ENCODE measurements at places on chromosomes 2 and 18. TPM values are rescaled to one million over a fixed set of nuclear protein-coding genes. Genes with fewer than 3 reads are reported as not detected.

GRCh38 chr2:139353874-139354273 is 573.7 kb upstream of the NXPH2 start:
- no peak for DNase-seq

PRSS56 gene
- total RNA-seq: not detected

SERPINB13 gene
- not detected for total RNA-seq

DNA sequence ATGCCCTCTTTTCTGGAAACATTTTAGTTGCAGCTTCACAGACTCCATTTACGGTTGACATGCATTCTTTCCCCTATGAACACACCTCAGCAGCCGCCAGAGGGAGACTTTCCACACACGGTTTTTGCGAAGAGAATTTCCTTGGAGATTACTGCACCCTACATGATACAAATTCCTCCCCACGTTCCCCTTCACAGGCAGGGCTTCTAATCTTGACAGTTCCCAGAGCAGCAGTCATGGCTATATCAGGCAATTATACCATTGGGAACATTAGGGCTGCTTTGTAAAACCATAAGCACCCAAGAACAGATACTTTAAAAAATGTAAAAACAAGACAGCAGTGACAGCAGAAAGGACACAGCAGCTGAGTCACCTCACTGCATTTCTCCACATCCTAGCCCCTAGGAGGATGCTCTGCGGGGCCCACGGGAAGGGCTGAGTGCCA is 253.8 kb downstream of the TGIF1 start:
- DNase-seq: peak; percentile 27

- DNase-seq: no peak
These were observed 28.0 kb upstream of the SCYGR1 start for GRCh38 chr2:227415538-227416424.

GRCh38 chr2:23301136-23301535 is 83.8 kb upstream of the KLHL29 start:
- DNase-seq: no peak

- no peak for DNase-seq
These were observed 7.1 kb upstream of the SOS1 start for GRCh38 chr2:39127973-39128372.

DNA sequence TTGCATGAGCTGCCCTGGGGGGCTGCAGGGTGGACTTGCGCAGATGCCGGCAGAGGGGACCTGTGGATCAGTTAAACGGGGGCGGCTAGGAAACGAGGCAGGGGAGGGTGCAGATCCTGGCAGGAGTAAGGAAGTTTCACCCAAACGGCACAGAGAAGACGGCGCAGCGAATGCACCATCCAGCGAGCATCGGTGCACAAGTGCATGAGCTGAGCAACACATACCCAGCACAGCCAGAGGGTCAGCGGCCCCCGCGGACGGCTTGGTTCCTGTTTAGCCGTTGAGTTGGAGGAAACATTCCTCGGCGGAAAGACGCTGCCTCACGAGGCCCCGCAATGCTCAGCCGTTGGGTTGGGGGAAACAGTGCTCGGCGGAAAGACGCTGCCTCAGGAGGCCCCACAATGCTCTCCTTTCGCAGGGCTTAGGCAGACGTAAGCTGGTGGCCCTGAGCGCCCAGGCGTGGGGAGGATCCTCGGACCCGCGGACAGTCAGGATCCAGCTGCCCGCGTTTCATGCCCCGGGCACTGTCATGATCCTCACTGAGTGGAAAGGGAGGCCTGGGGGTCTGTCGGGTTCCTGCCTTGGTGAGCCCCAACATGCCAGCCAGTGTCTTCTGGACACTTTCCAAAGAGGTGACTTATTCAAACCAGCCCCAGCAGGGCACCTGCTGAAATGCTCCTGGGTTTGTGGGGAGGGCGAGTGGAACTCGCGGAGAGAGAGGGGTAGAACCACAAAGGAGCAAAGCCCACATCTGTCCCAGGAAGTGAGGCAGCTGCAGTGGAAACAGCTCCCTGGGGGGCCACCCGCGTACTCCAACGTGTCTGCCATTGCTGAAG is 86.3 kb downstream of the NDUFA10 start:
- peak; percentile 42 for DNase-seq

- DNase-seq: peak; percentile 24
These were observed at the start of gene TCF4 for GRCh38 chr18:55588111-55588869. TSS of gene TCF4 (minus strand) at chr18:55588192. CDS start at chr18:55587116, 1,076 bp downstream.

GRCh38 chr2:200379481-200380090 is 73.1 kb downstream of the SPATS2L start:
- DNase-seq: no peak

ZSCAN30 gene
- total RNA-seq: 39.6 TPM

AOX1 gene
- total RNA-seq: 0.05 TPM

DNA sequence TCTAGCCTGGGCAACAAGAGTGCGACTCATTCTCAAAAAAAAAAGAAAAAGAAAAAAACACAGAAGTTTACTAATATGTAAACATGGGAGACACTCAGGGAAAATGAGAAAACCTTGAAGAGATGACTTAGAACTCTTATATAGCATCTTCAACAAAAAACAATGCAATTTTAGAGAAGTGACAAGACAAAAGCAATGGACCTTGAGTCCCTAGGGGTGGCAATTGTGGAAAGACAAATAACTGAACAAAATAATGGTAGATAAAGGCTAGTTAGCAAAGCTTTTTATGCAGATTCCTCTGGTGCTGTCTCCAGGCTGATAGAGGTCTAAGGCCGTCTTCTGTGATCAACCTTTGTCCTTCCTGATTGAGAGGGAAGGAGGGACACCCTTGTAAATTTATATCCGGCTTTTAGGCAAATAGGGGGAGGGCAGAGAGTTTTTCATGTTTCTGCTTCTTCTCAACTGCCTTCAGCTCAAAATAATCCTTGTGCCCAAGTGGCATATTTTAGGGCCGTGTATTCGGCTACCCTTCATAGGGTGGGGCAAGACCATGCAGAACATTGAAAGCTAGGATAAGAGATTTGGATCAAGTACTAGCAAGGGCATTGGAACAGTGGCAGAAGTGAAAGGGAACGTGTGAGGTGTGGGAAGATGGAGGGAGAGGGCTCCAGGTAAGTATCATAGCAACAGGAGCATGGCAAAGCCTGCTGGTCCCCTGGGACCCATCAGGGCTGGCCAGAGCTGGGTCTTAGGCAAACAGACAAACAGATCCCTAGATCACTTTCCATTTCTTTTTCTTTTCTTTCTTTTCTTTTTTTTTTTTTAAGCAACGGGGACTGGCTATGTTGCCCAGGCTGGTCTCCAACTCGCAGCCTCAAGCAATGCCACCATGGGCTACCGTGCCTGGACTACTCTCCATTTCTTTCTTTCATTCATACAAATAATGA is 116.2 kb upstream of the STPG4 start:
- no peak for DNase-seq

DNA sequence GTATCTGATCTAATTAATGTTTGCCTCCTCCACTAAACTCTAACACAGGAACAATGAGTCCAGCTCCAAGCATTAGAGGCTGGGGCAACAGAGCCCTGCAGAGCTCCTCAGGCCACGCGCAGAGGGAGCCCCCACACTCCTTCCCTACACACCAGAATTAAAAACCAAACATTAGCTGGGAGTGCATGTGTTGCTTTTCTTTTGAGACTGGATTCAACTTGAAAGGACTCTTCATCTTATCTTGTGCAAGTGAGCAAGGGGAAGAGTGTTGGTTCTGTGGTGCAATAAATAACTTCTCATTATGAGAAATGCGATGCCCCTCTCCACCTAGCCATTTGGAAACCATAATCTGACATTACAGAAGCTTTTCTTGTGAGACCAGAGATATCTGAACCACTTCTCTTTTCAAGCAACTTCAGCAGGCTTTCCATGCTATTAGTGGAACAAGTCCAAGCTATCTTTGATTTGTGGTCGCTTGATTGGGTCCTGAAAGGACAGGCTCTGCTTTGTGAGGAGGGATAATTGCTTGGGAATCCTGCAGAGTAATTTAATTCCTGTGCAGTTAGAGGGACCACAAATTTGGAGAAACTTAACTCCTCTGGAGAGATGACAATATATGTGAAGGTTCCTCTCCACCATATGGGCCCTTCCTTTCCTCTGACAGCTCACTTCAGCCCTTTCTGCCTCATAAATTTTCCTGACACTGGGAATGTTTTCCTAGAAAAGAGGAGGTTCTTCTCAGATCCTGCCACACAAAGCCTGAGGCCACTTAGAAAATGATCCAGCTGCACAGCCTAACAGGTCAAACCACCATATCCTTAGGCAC is 112.5 kb downstream of the ATL2 start:
- DNase-seq: no peak

DNA sequence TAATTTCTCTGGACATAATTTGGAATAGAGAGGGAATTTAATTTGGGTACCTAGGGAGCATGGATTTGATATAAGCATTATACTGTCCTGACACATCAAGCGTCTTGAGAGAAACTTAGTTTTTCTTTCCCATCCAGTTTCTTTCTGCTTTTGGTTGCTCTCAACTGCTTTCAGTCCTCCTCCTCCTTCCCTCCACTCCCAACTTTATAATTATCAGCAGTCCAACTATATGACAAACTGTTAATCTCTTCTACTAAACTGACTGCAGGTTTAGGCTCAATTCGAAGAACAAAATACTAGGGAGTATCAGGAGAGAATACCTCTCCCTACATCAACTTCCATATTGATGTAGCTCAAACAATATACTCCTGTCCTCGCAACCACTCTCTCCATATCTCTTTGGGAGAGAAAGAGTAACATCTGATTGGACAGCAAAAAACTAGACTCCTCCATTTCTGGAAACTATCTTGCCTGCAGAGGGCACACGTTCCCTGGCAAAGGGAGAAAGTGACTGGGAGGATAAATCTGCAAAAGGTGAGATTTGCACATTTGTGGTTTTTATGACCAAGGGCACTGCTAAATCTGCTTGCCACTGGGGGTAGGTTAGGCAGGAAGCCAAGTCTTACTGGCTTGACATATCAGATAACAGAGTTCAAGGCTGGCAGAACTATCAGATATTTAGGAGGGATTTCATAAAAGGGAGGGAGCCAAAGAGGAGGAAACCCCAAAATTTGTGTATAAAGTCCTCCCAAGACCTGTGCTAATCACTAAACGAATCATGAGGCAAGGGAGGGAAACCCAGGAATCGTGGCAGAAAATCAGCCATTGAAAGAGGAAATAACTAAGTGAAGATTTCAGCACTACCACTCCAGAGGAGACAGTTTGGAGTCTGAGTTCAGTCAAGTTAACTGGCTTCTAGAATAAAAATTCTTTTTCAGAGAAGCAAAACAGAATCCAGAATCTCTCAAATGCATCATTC is 40.0 kb downstream of the ICA1L start:
- DNase-seq: peak; percentile 51

Data from activated naive CD4-positive, alpha-beta T cell treated with anti-CD3 and anti-CD28 coated beads, Interleukin-2, amount 50 U/mL, for 72 hours (primary cell).